ENCODE measurements at places on chromosomes 12 and 14.

- no peak for DNase-seq
Measured at GRCh38 chr12:18428416-18428815, 167.1 kb downstream of the PIK3C2G start.

- DNase-seq = no peak
Measured at GRCh38 chr12:68446901-68447796, 115.0 kb upstream of the MDM1 start.

DNA sequence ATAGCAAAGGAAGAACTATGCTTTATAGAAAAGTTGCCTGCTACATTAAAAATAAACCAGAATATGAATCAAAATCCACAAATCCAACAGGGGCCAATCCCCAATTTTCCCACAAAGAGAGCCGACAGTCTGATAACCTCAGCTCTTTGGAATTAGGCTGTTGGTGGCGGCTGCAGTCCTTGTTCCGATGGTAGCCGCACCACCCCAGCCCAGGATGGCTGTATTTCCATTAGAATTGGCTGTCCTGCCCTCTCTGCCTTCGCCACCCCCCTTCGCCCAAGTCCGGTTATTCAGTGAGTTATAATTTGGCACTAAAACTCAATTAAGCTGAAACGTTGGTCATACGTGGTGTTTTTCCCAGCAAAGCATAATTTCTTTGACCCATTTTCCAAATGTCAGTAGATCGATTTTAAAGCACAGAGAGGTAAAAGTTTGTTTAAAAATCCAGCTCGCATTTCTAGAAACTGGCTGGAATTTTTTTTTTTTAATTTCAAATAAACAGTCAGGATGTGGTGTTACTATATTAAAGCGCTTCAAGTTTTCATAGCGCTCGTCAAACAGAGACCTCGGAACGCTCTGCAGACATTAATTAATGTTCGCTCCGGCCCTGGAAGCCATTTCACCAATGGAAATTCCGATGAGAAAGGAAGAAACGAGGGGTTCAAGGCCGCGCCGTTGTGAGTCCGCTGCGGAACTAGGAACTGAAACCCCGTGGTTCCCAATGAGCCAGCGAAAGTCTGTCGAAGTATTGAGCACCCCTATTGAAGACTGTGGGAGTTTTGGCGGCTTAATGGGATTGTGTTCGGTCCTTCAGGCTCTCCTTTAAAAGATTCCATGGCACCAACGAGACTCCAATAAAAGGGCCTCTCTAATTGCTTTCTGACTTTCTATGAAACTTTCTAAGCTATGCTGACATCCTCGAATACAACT is 104.8 kb upstream of the DIO3 start:
- no peak for DNase-seq

GRCh38 chr14:96037891-96038557 is 1.1 kb upstream of the C14orf132 start:
- DNase-seq = no peak

GRCh38 chr14:67837011-67837624 is 17.5 kb downstream of the RAD51B start:
- DNase-seq = peak; percentile 62

DNA sequence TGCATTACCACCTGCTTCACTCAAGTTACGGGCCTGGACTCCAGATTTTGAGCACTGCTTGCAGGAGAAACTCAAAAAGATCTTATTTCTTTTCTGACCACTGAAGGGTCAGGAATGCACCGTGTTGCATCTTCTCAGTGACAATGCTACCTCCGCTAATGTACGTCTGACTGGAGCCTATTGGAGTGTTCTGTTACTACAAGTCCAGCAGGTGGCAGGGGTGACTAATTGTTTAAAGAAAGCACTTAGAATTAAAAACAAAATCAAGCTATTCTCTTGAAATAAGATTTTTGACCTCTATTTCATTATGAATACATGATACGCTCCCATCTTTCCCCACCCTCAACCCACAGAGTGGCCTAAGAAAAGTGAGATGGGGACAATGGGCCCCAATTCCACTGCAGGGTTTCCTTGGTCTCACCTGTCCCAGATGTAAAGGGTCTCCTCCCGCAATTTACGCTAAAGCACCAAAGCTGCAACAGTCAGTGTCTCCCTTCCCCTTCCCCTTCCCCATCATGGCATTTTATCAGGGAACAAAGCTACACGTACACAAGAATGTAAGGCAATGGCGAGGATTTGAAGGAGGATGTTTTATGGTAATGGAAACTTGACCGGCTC is 2.2 kb downstream of the TBPL2 start:
- peak; percentile 45 for DNase-seq

DNA sequence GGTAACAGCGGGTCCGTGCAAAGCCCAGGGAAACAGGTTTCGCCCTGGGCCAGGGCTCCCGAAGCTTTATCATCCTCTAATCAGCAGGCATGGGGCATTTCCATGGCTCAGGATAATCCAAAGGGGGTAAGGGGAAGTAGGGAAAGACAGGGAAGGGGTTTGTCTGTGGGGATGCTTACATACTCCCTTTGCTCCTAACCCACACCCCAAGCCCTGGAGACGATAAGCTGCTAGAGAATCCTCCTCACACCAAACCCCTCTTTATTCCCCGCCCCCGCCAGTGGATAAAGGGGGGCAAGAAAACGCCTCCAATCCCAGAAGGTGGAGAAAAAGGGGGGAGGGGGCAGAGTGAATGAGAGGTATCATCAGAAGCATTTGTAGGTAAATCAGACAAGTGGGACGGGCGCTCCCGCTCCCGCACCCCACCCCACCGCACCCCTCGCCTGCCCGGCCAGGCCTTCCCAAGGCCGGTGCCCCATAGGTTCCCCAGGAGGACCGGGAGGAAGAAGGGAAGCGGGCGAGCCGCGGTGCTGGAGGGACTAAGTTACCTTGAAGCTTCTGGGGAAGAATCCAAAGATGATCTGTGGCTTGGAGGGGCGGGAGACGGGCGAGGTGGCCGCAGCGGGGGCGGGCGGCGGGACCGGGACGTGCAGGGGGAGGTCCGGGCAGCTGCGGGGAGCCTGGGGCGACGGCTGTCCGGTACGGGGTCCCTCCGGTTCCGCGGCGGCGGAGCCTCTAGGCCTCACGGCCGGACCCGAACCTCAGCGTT is 762 bp downstream of the PPP2R5E start:
- DNase-seq = peak; percentile 10

- no peak for DNase-seq
Measured at GRCh38 chr14:77580964-77581505, 35.4 kb downstream of the SPTLC2 start.

DNA sequence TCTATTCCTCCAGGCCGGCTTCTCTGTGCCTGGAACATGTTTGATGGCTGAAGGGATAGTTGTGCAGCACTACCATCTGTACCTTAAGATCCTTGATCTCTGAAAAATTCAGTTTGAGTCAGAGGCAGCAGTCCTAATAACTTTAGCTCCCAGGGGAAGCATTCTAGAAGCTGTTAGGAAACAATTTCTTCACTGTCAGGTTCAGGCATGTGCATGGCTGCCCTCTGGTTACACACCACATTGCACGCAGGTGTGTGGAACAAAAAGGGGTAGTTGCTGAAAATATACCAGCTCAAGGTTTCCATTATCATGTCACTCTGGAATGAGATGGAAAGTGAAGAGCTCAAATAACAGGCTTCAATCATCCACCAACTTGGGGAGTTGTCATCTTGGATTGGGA is 80.1 kb downstream of the CHST11 start:
- no peak for DNase-seq

GRCh38 chr14:74217672-74218448 is 21.4 kb upstream of the VSX2 start:
- DNase-seq = peak; percentile 53

DNA sequence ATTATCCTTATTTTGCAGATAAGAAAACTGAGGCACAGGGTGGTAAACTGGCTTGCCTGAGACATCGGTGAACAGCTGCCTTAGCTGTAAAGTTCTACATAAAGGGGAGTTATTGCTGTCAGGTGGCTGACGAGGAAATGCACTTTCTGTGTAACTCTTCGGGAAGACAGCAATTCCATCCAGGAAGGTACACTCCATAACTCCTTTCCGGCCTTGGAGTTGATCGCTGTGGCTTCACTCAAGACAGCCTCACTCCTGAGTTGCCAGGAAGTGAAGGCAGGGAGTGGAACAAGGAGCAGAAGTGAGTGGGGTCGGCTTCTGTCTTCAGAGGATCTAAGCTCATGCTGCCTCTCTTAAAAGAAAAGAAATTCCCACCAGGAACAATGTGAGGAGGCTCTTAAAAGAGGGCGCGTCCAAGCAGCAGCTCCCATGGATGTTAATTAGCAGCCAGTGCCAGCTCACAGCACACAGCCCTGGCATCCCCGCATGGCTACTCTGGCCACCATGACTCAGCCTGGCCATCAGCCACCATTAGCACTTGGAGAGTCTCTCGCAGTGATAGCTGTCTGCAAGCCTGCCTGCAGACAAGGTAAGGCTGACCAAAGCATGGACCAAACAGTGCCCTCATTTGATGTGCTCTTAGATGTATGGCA is 60.3 kb downstream of the NUAK1 start:
- DNase-seq = peak; percentile 65

DNA sequence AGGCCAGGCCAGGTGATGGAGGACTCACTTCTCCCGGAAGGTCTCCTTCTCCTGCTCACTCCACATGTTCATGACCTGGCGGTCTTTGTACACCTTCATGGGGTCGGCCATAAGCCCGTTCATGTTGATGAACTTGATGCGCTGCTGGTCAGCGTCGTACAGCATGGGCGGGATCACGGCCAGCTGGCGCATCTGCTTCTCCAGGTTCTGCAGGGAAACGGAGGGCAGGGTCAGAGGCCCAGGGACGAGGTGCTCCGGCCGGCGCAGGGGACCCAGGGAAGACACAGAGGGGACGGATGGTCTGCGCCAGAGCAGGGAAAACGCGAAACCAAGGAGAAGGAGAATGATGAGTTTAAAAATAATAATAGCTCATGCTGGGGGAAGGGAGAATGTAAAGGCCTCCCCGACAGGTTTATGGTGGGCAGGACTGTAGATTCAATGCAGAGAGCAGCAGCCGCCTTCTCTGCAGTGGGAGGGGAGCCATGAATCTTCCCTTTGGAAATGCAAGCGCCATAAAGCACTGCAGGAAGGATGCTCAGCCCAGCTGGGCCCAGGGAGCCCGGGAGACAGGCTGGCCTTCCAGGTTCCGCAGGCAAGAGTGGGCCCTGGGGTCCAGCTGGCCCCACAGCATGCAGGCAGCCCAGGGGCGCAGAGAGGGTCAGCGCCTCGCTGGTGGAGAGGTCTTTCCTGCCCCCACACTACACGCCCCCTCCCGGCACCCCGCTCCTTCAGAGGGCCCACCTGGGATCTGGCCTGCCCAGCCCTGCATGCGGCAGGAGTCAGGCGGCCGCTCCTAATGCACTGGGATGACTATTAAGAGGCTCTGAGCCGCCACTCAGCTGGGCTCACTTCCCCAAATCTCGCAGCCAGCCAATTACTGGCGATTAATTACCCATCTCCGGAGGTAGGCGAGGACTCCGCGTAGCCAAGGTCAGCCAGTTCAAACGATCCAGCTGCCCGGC is 132.0 kb downstream of the RFLNA start:
- no peak for DNase-seq

DNA sequence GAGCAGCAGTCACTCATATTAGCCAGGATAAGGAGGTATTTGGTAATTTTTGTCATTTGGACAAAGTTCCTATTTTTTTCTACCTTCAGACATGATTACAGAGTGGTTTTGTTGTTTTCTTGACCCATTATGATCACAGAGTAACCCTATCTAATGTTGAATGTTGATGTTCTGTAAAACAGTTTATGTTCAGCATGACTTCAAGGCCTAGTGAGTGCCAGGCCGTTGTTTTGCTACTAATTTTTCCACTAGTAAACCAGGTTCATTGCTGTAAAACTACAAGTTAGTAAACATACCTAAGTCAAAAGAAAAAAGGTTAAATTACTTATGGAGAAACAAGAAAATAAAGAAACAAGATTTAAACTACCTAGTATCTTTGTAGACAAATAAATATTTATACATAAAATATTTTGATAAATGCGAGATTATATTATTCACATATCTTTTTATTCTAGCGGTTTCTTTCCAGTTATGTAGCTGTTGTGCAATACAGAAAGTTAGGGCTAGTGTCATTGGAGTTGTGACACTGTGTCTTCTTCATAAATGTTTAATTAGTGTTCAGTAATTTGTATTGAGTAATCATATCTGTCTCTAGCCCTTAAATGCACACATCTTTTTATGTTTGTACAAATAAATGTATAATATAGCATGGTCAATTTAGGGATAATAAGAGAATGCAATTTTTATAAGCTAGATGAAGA is 16.5 kb downstream of the ETNK1 start:
- DNase-seq = no peak

GRCh38 chr12:76586764-76587395 is 27.3 kb upstream of the OSBPL8 start:
- DNase-seq = peak; percentile 36

DNA sequence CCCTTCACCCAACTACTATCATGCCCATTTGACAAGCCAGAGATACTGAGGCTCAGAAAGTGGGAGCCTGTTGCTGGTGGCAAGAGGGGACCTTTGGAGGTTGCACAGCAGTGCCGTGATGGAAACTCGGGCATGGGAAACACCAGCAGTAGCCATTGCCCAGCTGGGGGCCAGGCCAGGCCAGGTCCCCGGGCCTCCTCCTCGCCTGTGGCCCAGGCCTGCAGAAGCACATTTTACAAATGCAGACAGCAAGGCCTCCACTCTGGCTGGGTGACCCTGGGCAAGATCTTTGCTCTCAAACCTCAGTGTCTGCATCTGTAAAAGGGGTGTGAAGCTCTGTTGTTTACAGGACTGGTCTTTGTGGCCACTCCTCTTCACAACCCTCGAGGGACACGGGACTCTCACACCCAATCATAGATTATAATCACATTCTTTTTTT is 4.5 kb upstream of the SH2B3 start:
- no peak for DNase-seq

- DNase-seq = no peak
Measured at GRCh38 chr12:24138041-24138440, 188.6 kb upstream of the SOX5 start.

DNA sequence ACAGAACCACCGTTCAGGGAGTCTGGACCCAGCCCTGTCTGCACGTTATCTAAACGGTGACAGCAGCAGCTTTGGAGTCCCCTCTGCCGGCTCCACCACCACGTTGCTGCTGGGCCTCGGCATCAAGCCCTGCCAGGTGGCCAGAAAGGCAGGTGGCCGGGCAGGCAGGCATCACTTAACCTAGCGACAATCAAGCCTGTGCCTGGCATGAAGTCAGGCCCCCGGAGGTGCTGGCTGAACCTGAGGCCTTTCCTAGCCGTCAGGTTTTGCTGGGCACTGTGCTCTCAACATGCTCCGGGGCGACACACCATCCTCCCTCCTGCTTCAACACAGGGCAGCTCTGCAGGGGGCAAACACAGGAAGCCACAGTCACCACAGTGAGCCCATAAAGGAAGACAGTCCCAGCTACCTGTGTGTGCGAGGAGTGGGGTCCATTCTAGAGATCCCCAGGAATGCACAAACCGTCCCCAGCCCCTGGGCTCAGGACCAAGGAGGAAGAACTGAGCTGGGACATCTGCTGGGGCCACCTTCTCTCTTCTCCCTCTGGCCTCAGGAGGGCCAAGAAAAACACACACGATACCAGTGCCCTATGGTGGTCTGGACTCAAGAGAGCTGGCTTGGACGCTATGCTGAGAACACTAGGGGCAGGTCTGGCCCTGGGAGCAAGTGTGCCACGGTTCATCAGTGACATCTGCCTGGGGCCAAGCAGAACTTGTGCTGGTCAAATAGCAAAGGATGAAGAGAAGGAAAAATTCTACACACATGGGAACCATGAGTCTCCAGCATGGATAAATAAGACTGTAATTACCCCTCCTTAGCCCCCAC is 44.7 kb downstream of the CCDC88C start:
- DNase-seq = no peak

GRCh38 chr12:473863-474577 is 14.3 kb downstream of the B4GALNT3 start:
- DNase-seq = no peak

GRCh38 chr14:61454545-61454944 is 133.2 kb downstream of the PRKCH start:
- DNase-seq = no peak

- DNase-seq = no peak
Measured at GRCh38 chr12:24839268-24839791, 109.6 kb downstream of the BCAT1 start.
